Omental fat pad (tissue), 4 donors: ENCODE measurements at places on chromosomes 6 and 20.

GRCh38 chr6:34236443-34237315 is at the start of gene HMGA1:
Gene HMGA1 (plus strand): TSS chr6:34236873. CDS start chr6:34240781, 3,908 bp downstream.
- DNase-seq = peak; percentile 73

- DNase-seq = no peak
These were observed 495.1 kb upstream of the ARID1B start for GRCh38 chr6:156282087-156282486.

GRCh38 chr20:4272225-4272624 is 256.9 kb upstream of the RNF24 start:
- DNase-seq = no peak

GRCh38 chr6:152300517-152300916 is 336.6 kb downstream of the SYNE1 start:
- DNase-seq = no peak

GRCh38 chr6:157912326-157912725 is 69.3 kb upstream of the SYNJ2 start:
- DNase-seq = no peak

DNA sequence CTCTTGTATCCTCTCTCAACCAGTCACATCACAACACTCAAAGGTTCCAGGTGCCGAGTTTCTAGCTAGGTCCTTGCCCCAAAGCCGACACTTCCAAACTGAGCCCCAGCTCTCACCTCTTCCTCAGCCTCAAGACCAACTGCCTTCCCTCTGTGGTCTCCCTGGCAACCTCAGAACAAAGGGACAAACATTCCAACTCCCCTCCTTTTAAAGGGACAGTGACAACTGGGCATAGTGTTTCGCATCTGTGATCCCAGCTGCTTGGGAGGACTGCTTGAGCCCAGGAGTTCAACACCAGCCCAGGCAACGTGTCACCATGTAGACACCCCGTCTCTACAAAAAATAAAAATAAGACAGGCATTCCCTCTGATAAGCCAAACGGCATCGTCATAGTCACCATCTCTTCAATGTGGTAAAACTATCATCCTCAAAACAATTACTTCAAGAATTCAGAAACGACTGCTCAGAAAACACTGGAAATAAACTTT is 11.3 kb downstream of the DIDO1 start:
- DNase-seq = no peak

GRCh38 chr6:12371151-12371550 is 81.0 kb downstream of the EDN1 start:
- DNase-seq = no peak

DNA sequence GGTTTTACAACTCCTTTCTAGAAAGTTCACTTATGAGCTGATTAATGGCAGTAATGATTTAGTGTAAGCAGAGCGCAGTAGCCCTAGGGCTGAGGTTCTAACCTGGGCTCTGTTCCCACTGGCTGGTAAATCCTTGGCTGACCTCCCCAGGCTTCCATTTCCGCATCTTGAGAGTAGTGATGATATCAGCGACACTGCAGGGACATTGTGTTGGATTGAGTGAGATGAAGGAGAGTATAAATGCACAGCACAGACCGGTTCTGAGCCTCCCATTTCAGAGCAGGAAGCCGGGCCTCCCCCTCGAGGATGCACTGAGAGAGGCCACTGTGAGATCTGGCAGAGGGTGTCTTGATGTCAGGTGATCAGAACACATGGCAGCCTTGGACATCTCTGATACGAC is 477.2 kb upstream of the SULF2 start:
- no peak for DNase-seq

- DNase-seq = no peak
These were observed 45.2 kb downstream of the KIF16B start for GRCh38 chr20:16528078-16528477.

DNA sequence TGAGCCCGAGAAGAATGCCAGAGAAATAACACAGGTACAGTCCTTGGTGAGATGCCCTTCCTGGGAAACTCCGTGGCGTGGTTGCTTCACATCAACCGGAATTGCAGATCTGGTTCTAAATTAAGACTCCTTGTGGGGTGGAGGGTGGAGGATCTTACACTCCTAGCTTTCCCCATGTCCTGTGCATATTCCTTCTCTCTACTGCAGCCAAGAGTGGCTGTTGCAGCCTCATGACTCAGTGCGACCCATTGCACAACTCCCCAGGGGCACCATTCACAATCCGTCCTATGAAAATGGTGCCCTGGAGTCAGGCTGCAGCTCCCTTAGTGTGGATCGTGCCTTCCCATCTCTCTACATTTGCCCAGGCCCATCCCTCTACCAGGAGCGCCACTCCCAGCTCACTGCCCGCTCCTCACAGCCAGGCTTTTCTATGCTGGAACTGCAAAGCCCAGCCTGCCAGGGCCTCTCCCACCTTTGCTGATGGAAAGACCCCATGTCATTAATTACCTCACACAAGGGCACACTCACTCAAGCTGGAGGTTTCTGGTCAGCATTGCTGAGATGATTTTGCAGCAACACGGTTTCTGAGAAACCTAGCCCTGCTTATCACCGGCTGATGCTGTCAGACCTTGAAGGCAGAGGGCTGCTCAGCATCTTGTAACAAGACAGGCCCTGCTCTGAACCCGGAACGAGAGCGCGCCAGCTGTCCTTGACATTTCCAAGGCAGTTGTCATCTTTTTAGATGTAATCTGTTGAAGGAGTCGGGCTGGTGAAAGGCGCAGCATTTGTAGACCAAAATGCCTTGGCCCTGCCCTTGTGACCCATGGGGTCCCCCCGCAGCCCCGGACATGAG is 39.7 kb downstream of the SIRPA start:
- peak; percentile 85 for DNase-seq

DNA sequence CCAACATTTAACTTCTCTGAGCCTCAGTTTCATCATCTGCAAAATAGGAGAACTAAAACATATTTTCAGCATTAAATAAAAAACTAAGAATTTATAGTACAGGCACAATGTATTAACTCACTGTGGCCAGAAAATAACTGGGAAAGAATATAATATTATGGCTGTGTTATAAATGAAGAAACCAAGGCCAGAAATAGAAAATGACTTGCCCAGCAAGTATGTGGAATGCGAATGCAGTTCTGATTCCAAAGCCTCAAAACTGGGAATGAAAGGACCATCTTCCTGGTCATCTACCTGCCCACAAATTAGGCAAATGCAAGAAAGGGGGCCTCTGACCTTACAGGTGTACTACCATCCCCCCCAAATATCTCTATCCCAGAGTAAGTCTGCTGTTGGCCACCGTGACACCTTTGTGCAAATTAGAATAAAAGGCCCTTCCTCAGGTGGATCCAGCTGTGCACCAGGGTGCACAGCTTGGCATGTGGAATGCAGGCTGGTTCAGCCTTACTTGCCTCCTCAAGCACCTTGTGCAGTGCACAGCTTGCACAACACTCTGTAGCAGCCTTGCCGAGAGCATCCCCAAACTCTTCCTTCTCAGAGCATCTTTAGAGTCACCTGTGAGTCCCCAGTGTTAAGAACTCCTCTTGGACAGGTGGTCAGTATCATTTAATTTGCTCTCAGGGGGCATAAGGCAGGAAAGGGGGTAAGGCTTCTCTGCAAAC is 4.4 kb downstream of the SLC13A3 start:
- DNase-seq = no peak

- DNase-seq = no peak
These were observed 512.6 kb downstream of the LMBRD1 start for GRCh38 chr6:69284176-69284730.

DNA sequence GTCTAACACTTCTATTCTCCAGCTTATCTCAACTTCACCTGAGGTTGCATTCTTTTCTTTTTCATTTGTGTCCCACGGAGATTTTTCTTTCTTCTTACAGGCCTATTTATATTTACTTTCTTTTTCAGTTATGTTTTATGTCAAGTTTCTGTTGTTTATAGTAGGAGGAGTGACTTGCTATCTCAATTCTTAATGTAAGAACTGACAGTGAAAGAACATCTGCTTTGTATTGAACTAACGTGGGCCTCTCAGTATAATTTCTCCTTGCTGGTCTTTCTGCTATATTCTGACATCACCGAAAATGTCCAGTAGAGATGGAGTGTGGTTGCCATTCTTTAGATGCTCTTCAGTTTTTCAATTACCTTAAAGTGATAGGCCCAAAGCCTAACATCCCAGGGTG is 521.7 kb downstream of the EPM2A start:
- DNase-seq = no peak

GRCh38 chr6:149112976-149113375 is 204.5 kb upstream of the TAB2 start:
- no peak for DNase-seq

DNA sequence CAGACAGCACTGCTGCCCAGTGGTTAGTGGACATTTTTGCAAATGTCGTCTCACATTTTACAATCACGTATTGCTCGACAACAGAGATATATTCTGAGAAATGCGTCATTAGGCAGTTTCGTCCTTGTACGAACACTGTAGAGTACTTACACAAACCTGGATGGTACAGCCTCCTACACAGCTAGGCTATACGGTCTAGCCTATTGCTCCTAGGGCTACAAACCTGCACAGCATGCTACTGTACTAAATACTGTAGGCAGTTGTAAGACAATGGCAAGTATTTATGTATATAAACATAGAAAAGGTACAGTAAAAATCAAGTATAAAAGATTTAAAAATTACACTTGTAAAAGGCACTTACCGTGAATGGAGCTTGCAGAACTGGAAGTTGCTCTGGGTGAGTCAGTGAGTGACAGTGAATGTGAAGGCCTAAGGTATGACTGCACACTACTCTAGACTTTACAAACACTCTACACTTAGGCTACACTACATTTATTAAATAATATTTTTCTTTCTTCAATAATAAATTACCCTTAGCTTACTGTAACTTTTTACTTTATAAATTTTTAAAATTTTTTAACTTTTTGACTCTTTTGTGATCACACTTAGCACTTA is 43.1 kb downstream of the ALDH5A1 start:
- DNase-seq = no peak
